Bronchial epithelial cell (primary cell): ENCODE measurements at places on chromosomes 2 and 18. TPM values are rescaled to one million over a fixed set of nuclear protein-coding genes. Genes with fewer than 3 reads are reported as not detected.

Gene EEF1B2
- total RNA-seq: 816 and 1,045 TPM in 2 replicates

Gene FSHR
- not detected in 2 replicates for total RNA-seq

Gene NEURL3
- total RNA-seq: not detected in 2 replicates

Gene GNAL
- total RNA-seq: 8.8 and 10.8 TPM in 2 replicates

Gene CTAGE1
- total RNA-seq: under 0.01 TPM in 1 of 2 replicates, not detected in the other

Gene RNF125
- total RNA-seq: 0.90 and 1.3 TPM in 2 replicates

Gene RNU2-63P
- 26.9 TPM in 1 of 2 replicates, not detected in the other for total RNA-seq

Gene LYPD6B
- 14.7 and 34.2 TPM in 2 replicates for total RNA-seq

Gene SERPINB13
- 8.2 and 48.0 TPM in 2 replicates for total RNA-seq

Gene POTEI
- not detected in 2 replicates for total RNA-seq

Gene DCDC2C
- total RNA-seq: not detected in 2 replicates

Gene IL36A
- total RNA-seq: 6.3 and 11.5 TPM in 2 replicates

Gene C2orf80
- total RNA-seq: not detected in 2 replicates

Gene ASB18
- total RNA-seq: 0.38 TPM in 1 of 2 replicates, not detected in the other

Gene CSRNP3
- total RNA-seq: 0.26 and 0.38 TPM in 2 replicates

Gene GPR45
- not detected in 2 replicates for total RNA-seq

Gene BARD1
- total RNA-seq: 6.8 and 9.2 TPM in 2 replicates

Gene TMEM131
- 14.0 and 14.7 TPM in 2 replicates for total RNA-seq

Gene ZBTB7C
- total RNA-seq: under 0.01 and 1.2 TPM in 2 replicates

Gene RFX8
- total RNA-seq: not detected in 2 replicates

Gene ZAP70
- total RNA-seq: not detected in 2 replicates

Gene GCA
- 8.7 TPM in 2 replicates for total RNA-seq

Gene MALL
- total RNA-seq: 33.7 and 87.8 TPM in 2 replicates

Gene LAMA3
- 381 and 531 TPM in 2 replicates for total RNA-seq

Gene ALPI
- not detected in 2 replicates for total RNA-seq

Gene NIF3L1
- total RNA-seq: 21.5 and 24.2 TPM in 2 replicates

Gene UPP2
- total RNA-seq: not detected in 2 replicates

Gene MEP1B
- not detected in 2 replicates for total RNA-seq

Gene SMYD1
- not detected in 2 replicates for total RNA-seq

Gene RAB6C
- under 0.01 TPM in 1 of 2 replicates, not detected in the other for total RNA-seq

Gene C2orf15
- 0.90 and 1.1 TPM in 2 replicates for total RNA-seq

Gene DTNA
- total RNA-seq: 1.6 and 1.9 TPM in 2 replicates

Gene AQP12A
- not detected in 2 replicates for total RNA-seq

Gene UGT1A4
- 0.26 and 2.9 TPM in 2 replicates for total RNA-seq

Gene LCT
- under 0.01 TPM in 1 of 2 replicates, not detected in the other for total RNA-seq

Gene SETBP1
- total RNA-seq: 1.3 and 1.8 TPM in 2 replicates

Gene ACKR3
- 17.9 and 22.0 TPM in 2 replicates for total RNA-seq

Gene GBX2
- not detected in 2 replicates for total RNA-seq

Gene ARPC2
- 504 and 577 TPM in 2 replicates for total RNA-seq

Gene SERPINB12
- total RNA-seq: 0.53 and 1.4 TPM in 2 replicates

Gene BCL2
- total RNA-seq: 1.5 and 2.4 TPM in 2 replicates

Gene SULT1C2
- total RNA-seq: 0.13 TPM in 1 of 2 replicates, not detected in the other

Gene PRLH
- total RNA-seq: not detected in 2 replicates

Gene DES
- not detected in 2 replicates for total RNA-seq

Gene HOXD1
- not detected in 2 replicates for total RNA-seq

Gene ATP6V1B1
- 0.64 TPM in 1 of 2 replicates, not detected in the other for total RNA-seq

Gene FOXI3
- under 0.01 TPM in 1 of 2 replicates, not detected in the other for total RNA-seq

Gene CDKL4
- 0.13 and 0.26 TPM in 2 replicates for total RNA-seq

Gene NR4A2
- total RNA-seq: under 0.01 and 0.26 TPM in 2 replicates

Gene EFR3B
- 0.13 TPM in 1 of 2 replicates, not detected in the other for total RNA-seq

Gene NRP2
- 12.8 and 21.3 TPM in 2 replicates for total RNA-seq

Gene TUBB8B
- not detected in 2 replicates for total RNA-seq

Gene SLC39A10
- total RNA-seq: 5.0 and 13.4 TPM in 2 replicates

Gene FAM110C
- total RNA-seq: 9.2 and 9.9 TPM in 2 replicates
